Head of caudate nucleus (tissue), 42 donors: ENCODE measurements at places on chromosomes 3 and 15.

- no peak for DNase-seq
Observed at GRCh38 chr3:181336597-181336996, 347.1 kb upstream of the DNAJC19 start.

DNA sequence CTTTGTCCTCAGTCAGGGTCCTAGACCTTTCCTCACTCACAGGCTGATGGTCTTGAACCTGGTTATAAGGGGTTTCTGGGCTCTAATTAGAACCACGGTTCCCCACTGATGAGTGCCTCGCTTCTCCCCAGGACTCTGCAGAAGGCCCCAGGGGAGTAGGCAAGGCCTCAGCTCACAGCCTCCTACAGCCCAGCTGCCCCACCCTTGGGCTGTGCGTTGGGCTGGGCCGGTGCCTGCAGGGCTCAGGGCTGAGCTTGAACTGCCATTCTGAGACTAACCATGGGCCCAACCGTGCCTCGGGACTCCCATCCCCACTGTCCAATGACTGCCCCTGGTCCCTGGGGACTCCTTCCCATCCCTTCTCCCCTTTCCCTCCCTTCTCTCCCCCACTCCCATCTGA is 25.6 kb downstream of the CLEC3B start:
- no peak for DNase-seq

DNA sequence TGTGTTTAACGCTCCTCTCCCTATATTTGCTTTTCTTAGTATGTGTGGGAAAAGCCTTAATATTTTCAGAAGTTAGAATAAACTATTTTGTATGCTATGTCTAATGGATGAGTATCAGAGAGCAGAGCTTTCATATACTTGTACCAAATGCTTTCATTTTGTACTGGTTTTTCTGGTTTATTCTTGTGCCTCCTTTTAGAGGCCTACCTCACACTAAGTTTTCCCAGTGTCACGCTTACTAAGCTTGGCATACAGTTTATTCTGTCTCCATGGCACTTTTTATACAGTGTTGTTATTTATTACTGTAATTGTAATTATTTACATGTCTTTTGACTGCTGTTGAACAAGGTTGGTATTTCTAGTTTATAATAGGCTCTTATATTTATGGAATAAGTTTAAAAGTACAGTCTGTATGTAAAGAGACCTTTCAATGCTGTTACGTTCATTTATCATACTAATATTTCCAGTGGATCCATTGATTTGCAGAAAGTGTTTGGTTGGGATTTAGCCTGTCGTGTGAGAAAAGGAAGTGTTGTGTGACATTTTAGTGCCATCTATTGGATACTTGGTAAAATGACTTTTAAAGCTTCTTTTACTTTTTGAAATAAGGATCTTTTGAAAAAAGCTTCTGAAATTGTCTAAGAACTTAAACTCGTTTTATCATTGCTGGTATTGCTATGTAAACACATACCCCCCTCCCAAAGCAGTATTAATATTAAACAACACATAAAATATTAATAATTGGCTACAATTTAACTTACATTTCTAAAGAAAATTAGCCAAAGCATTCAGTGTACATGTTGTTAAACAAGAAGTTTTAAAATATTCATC is 5.2 kb upstream of the EBLN2 start:
- DNase-seq, result no peak

- no peak for DNase-seq
Observed at GRCh38 chr3:36701249-36701572, 63.1 kb downstream of the DCLK3 start.

GRCh38 chr3:78634316-78634715 is 1133.5 kb downstream of the ROBO1 start:
- DNase-seq, result no peak

DNA sequence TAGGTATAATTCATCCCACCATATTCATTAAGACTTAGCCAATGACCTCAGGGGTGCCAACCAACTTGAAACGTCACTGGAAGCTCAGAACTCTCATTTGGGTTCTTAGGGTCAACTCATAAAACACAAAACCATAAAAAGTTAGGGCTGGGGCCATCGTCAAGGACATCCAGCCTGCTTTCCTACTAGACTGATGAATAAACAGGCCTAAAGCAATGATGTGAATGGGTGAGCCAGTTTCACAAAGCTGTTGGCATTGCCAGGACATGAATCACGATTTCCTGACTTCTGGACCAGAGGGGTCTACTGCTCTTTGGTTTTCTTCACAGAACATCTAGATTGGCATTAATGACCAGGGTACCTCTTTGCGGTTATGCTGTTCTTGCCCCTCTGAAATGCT is 64.7 kb downstream of the EOMES start:
- no peak for DNase-seq

DNA sequence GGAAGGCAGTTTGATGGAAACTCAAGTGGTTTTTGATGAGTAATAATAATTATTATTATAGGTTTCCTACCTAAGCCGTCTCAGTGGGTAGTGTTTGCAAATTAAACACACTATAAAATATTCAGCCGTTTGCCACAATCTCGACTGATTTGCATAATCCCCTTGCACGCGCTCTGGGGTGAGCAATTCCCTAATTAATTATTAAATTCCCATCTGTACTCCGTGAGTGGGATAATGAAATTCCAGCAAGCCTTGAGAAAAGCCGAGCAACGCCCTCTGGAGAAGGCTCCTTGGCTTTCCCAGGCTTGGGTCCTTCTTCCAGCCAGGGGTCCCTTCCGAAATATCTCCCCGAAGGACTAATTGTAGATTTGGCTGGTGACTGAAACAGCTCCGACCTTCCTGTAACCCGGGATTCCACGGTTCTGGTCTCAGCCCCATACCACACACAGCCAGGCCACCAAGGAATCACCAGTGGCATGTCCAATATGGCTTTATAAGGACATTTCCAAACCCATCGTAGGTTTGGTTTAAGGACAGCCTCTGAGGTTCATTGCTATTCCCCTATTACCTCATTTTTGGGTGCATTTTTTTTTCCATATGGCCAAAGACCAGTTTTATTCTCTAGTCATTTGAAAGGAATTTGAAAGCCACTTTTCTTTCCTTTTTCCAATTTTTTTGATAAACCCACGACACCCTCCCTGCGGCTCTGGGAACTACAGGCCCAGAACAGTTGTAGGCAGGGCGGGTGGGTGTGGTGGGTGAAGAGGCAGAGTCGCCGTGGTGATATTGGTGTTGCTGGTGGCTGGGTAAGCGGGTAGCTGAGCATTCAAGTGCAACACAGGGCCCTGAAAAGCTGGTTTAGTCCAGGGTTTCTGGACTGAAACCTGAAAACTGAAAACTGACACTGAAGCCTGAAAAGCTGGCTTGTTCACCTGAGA is 33.2 kb upstream of the RGMA start:
- no peak for DNase-seq

DNA sequence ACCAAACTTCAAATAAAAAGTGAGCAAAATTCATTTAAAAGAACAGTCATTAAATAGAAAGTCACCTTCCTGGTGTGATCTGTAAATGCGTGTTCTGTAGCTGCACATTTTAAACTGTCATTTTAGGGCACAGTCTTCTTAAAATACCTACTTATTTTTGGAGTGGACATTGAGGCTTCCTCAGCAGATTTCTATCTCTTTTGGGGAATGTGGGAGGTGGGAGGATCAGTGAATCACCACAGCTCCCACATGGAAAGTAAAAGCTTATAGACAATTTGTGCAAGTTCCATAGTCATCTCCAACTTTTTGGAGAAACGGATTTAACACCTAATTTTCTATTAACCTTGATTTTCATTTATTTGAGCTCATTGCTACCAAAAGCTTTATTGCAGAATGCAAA is 21.0 kb upstream of the MOBP start:
- DNase-seq, result no peak

DNA sequence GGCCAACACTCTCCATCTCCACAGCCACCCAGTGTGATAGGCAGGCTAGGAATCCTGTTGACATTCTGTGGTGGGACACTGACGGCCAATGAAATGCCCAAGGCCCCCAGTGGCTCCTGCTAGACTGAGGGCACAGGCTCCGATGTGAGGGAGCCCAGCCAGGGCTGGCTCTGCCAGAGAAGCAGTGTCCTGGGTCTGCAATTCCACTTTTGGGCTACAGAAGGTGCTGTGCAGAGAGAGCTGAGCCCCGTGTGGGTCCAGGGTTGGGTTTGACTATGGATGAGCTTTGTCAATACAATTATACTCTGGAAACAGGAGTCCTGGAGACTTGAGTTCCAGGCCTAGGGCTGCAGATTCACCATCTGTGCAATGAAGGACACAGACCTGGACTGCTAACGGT is 55.7 kb upstream of the TMEM115 start:
- DNase-seq, result no peak

DNA sequence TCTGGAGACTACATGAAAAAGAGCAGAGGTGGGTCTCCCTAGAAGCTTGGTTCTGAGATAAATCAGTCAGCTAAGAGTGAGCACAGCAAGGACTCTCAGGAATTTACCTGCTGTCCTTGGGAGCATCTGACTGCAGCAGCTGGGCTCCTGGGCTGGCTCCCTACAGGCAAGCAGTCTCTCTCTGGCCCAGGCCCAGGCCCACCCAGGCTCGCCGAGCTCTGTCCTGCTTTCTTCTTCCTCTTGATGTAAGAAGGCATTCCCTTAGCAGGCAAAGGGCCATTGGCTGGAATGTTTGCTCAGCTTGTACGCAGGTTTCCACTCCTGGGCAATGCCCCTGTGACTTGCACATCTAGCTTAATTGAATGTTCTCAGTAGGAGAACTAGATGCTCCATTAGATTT is 4.3 kb upstream of the RBP2 start:
- DNase-seq, result no peak
